ENCODE measurements at places on chromosomes 5 and 9.

DNA sequence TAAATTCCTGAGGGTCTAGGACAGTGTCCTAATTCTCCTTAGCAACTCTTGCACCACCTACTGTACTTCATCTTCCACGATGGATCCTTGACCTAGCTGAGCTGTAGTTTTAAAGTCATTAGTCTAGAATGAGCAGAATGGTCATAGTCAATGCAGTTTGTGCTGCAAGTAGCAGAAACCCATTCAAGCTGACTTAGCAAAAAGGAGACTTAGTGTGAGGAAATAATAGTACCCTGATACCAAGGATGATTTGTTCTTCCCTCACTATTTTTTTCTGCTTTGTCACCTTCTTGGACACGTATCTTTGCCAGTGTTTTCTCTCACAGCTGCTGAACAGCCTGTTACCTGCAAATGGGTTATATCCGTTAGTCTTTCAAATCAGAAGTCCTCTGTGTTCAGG, 5.3 kb downstream of the MFAP3 start:
- no peak overlapping the region for H3K27ac ChIP-seq
- DNase-seq: no peak
- no peaks in the 10 kb centered on the region for H3K4me1 ChIP-seq
- no peaks in the 10 kb centered on the region for H3K27me3 ChIP-seq

- no peaks in the 10 kb centered on the region for H3K4me1 ChIP-seq
- no peaks in the 10 kb centered on the region for H3K36me3 ChIP-seq
- no peak overlapping the region for H3K4me3 ChIP-seq
- DNase-seq: no peak
These were observed 437.3 kb upstream of the MPDZ start for GRCh38 chr9:13716601-13717321.

GRCh38 chr5:126368239-126368812, 54.9 kb upstream of the GRAMD2B start:
- H3K27me3 ChIP-seq: no peaks in the 10 kb centered on the region
- no peak overlapping the region for H3K4me3 ChIP-seq
- H3K36me3 ChIP-seq: no peaks in the 10 kb centered on the region

GRCh38 chr5:44933686-44934085, 124.9 kb downstream of the MRPS30 start:
- no peaks in the 10 kb centered on the region for H3K4me1 ChIP-seq
- H3K4me3 ChIP-seq: no peak overlapping the region
- H3K36me3 ChIP-seq: no peaks in the 10 kb centered on the region

DNA sequence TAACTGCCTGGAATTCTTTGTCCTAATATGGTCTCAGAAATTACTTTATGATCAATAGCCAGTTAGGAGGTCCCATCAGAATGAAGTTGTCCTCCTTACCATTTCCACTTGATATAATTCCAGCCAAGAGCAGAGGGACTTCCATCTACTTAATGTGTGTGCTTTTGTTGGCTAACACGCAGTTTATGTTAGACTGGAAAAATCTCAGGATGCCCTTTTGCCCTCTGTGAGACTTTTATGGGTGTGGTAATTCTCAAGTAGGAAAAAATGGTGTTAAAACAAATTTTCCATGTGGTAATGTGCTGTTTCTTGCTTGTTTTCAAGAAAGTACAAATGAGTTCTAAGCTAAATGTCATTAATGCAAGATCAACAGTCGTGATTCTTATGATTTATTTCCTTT, 327.1 kb downstream of the MTRR start:
- no peak for DNase-seq
- no peaks in the 10 kb centered on the region for H3K4me1 ChIP-seq
- H3K27me3 ChIP-seq: no peaks in the 10 kb centered on the region
- no peak overlapping the region for H3K4me3 ChIP-seq
- no peaks in the 10 kb centered on the region for H3K36me3 ChIP-seq

DNA sequence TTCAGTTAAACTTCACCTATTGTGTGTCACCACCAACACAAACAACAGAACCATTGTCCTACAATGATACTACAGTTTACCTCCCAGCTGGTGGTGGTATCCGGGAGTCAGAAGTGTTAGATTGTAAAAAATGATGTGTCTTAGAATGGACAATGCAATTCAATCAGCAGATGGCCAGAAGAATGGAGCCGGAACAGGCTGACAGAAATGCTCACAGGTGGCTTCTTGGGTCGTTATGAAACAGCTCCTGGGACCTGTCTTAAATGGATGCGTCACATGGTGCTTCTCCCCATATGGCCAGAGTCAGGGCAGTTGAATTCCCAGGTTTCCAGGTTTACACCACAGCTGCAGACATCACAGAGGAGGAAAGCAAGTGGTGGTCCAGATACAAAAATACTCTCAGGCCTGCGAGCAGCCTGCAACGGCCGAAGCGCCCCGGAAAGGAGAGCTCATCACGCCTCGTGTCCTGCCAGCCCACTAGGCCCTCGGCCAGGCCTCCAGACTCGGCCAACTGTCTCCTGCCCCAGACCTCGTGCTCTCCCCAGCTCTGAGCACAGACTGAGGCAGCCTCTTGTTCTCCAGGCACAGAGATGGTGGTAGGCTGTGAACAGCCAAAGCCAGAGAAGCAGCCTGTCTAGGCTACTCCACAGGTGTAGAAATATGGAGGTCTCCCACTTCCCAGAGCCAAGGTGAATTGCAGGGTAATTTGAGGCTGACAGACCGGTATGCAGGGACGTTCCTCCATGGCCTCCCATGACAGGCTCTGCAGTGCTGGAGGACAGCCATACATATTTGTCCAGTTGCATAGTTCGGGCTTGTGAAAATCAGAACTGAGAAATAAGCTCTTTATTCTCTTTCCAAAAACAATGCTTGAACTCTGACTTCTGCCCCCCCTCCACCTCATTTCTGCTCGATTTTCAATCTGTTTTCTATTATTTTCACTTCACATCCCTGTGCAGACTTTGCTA, 98.5 kb upstream of the SPATA31C2 start:
- H3K27ac ChIP-seq: no peak overlapping the region
- no peak for DNase-seq
- H3K36me3 ChIP-seq: no peaks in the 10 kb centered on the region
- no peaks in the 10 kb centered on the region for H3K27me3 ChIP-seq
- no peak overlapping the region for H3K4me3 ChIP-seq
